Upper lobe of left lung (tissue), 6 donors: ENCODE measurements at places on chromosomes 4 and X.

DNA sequence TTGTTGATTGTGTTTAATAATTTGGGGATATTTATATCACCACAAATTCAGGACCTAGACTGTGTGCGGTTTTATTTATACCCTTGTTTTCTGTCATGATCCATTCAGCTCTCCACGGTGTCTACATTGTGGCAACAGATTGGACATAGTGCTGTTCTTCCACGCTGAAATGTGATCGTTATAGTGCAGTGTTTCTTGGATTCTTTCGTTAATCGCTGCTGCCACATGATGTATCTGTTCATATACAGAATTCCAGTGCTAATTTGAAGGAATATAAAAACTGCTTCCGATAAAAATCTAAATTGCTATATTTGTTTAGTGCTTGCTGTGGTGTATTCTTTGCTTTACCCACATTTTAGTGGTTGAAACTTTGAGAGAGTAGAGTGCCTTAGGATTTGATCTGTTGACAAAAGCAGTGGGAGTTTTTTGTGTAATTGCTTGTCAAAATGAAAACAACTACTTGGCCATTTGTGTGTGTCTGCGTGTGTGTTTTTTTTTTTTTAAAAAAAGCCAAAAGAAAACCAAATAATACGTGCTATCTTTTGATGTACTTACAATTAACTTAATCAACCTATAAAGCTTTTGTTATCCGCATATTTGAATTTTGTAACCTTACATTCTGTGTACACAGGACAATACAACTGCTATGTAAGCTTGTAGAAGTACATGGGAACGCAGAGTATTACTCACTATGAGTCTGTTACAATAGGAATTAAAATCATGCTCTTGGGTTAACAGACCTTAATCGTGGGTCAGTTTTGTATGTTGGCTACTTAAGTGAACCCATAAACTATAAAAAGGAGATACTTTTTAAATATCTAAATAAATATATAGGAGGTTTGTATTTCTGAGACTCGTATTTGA lies 353.3 kb downstream of the ARHGAP24 start:
- peak overlapping the region; percentile 11 for H3K4me3 ChIP-seq
- DNase-seq, result no peak
- H3K27me3 ChIP-seq, result no peaks in the 10 kb centered on the region
- H3K27ac ChIP-seq, result peak overlapping the region; percentile 67
- peaks cover 7% of the 10 kb centered on the region for H3K4me1 ChIP-seq

DNA sequence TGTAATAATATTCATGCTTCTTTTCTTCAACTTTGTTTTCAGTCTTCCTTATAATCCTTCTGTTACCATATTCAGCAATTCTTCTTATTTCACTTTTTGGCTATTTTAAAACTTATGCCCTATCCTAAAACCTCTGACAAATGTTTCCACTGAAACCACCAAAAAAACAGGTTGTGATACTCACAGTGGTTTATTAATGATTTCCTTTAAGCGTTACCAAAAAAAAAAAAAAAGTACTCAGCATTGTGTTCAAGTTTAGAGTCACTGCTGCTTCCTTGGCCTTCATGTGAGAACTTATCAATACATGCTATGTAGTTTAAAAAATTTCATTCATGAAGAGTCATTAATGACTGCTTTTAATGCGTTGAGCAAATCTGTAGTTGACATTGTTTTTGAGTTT lies 35.4 kb upstream of the UGT2A3 start:
- H3K4me1 ChIP-seq, result no peaks in the 10 kb centered on the region
- H3K27me3 ChIP-seq, result no peaks in the 10 kb centered on the region
- H3K36me3 ChIP-seq, result no peaks in the 10 kb centered on the region
- DNase-seq, result no peak
- no peak overlapping the region for H3K4me3 ChIP-seq

DNA sequence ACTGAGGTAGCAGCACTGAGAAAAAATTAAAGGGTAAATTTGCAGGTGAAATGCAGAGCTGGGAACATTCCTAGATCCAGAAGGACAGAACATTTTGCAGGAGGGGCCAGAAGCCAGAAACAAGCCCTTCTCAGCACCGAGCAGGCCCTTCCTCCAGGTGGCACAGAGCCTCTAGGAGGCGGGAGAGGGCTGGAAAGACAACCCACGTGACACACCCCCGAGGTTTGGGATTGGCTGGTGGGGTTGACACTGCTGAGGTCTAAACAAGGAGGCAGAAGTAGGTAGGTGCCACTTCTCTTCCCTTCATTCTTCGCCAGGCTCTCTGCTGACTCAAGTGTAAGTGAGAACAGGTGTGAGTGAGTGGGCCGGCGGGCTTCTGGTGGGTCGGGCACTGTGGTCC lies at the start of gene PAGE4:
Gene PAGE4, plus strand, starts transcription at position 288 of the 400 bp plus-strand sequence. CDS start 1,126 bp downstream, outside the sequence.
- no peaks in the 10 kb centered on the region for H3K27me3 ChIP-seq
- no peaks in the 10 kb centered on the region for H3K36me3 ChIP-seq
- no peak within 1 kb of the TSS for H3K27ac ChIP-seq
- H3K4me1 ChIP-seq, result no peaks in the 10 kb centered on the region
- no peak within 1 kb of the TSS for H3K4me3 ChIP-seq
- no peak for DNase-seq

DNA sequence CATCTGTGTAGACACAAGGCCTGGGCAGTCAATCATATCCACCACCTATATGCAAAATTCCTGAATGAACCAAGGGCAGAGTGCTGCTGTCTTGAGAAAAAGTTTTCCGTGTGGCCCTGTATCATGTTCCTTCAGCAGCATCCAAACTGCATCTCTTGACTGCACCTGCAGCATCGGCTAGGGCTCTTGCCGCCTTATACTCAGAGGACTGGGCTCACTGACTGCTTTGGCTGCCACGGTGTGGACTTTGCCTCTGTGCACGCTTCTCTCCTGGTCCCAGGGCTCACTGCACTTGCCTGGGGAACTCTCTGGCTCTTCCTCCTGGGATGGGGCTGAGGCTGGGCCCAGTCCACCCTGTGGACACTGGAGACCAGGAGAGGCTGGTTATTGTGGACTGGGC lies 39.5 kb upstream of the STS start:
- H3K4me3 ChIP-seq, result no peak overlapping the region
- peaks cover 29% of the 10 kb centered on the region for H3K4me1 ChIP-seq
- DNase-seq, result no peak
- peaks cover 18% of the 10 kb centered on the region for H3K36me3 ChIP-seq
- H3K27me3 ChIP-seq, result no peaks in the 10 kb centered on the region

DNA sequence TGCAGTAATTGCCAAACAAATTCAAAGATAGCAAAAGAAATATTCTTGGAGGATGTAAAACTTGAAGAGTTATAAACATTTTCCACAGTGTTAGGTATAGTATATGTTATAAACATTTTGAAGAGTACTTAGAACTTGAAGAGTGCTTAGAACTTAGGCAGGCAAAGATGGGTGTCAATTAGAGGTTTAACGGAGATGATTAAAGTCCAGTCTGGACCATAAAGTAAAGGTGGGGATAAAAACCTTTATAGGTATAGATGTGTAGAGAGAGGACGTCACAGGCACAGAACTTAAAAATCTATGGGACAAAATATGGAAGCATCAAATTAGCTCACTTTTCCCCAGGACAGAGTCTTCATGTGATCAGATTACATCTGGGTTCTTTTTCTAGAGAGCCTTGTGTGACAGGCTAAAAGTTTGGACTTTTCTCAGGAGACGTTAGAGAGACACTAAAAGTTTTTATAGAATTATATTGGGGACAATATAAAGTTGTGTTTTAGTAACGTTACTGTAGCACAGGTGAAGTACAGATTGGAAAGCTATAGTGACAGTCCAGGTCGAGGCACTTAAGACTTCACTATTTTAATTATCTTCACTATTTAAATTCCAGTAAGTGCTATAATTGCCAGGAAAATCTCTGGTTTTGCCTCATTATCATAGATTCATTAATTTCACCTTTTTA lies 13.3 kb upstream of the MAD2L1 start:
- no peak for DNase-seq
- H3K4me3 ChIP-seq, result no peak overlapping the region
- no peaks in the 10 kb centered on the region for H3K4me1 ChIP-seq
- no peaks in the 10 kb centered on the region for H3K27me3 ChIP-seq
